ENCODE measurements at places on chromosomes 4 and X. TPM values are rescaled to one million over a fixed set of nuclear protein-coding genes. Genes with fewer than 3 reads are reported as not detected.

ARHGAP4 gene
- total RNA-seq = 105 TPM

CLDN22 gene
- not detected for total RNA-seq

CRMP1 gene
- total RNA-seq = not detected

ZNF280C gene
- total RNA-seq = 4.8 TPM

HTN3 gene
- total RNA-seq = not detected

USP53 gene
- total RNA-seq = 27.7 TPM

GRCh38 chr4:156330436-156331031 is 376.9 kb upstream of the CTSO start:
- no peak for ATAC-seq

GRCh38 chr4:165774326-165774725 is 98.7 kb upstream of the TLL1 start:
- ATAC-seq = no peak

DNA sequence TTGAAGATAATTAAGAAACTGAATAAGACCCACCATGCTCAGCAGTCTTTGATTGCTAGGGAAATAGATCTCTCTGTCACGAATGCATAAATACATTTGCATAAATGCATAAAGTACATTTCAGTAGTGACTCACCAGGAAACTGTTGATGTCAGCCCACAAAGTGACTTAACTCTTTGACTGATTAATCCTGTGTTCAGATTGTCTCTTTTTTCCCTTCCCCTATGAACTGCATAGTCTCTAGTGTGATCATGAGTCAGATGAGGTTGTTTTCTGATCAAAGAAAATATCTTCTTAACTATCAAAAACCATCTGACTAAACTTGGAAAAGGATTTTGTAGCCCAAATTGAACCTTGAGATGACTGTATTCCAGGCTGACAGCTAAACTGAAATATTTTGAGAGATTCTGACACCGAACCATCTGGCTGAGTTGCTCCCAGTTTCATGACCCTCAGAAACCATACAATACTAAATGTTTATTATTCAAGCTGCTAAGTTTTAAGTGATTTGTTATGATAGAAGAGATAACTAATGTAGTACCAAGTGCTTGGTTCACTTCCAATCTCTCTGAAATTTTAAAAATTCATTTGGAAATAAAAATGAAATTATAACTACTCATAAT is 1381.5 kb upstream of the AGA start:
- ATAC-seq = no peak

- ATAC-seq = no peak
Observed at GRCh38 chrX:55206162-55206941, 13.8 kb upstream of the PAGE5 start.

DNA sequence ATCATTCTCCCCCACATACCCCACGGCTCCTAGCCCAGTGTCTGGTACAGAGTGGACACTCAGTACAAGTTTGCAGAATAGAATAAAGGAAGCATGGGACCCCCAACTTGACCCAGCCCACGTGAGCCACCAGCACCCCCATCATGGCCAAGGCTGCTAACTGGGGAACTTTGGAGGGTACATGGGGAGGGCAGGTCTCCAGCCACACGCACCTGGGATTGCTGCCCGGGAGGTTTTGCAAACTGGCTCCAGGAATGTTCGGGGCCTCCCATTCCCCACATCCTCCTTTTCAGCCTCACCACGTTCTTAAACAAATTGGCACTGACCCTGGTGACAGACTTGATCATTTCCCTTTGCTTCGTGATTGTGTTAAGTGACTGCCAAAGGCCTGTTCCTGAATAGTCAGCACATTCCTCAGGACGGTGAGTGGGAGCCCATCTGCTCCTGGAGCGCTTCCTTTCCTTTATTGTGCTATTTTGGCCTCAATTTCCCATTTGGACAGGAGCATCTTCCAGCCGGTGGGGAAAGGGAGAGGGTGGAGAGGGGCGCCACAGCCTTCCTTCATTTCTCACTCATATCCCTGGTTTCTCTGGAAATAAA is 18.7 kb upstream of the XPNPEP2 start:
- no peak for ATAC-seq

DNA sequence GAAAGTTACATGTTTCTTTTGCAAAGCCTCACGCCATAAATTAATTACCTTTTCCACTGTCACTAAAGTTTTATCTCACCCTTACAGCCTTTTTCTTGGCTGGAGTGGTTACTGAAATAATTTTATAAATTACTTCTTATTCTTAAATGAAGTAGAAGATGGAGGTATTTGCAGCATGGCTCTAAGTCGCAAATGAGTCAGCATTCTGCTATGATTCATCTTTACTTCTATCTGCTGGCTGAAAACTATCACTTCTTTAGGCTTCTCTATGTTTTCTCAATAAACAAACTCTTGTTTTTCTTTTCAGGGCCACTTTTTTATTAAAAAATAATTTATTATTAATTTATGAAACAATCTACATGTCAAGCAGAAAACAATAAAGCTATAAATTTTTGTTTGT is 210.2 kb upstream of the GYPA start:
- ATAC-seq = no peak

DNA sequence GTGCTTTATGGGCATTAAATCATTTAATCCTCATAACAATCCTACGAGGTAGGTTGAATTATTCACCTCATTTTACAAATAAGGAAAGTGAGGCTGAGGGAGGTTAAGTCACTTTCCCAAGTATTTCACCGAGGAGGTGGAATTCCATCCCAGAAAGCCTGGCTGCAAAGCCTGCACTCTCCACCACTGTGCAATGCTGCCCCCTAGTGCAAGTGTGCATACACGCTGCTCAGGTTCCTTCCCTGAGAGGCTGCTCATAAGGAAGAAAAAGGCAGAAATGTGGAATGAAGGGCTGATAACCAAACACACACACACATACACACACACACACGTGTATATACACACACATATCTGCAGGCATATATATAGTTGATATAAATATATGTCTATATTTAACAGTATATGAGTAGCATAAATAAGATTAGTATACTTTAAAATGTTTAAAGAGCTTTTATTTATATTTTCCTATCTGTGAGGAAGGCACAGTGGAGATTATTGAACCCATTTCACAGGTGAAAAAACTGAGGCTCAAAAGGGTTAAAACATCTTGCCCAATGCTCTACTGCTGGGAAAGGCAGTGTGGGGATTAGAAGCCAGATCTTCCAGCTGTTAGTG is 714.5 kb upstream of the TENM3 start:
- ATAC-seq = no peak

- ATAC-seq = no peak
Observed at GRCh38 chr4:155047755-155048154, 160.7 kb upstream of the NPY2R start.

Data from activated T-helper 17 cell treated with anti-CD3 and anti-CD28 coated beads, Interleukin-2, amount 50 U/mL, for 72 hours (primary cell).